ENCODE measurements at places on chromosomes 7 and 10.

DNA sequence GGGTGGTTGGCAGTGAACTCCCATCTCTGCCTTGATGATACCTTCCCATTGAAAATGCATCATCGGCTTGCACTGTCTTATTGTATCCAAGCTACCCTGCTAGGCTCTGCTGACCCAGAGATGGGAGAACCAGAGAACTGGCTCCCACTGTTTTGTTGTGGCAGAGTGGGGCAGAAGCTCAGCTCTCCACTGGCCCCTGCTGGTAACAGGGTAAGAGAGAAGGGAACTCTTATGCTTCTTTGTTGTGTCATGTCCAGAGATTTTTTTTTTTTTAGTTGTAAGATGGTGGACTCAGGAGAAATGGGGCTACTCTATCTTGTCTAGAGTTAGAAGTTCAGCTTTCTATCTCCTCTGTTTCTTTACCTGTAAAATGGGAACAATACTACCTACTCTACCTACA is 100.5 kb upstream of the SDK1 start:
- DNase-seq, result no peak

- DNase-seq, result no peak
Observed at GRCh38 chr10:34252111-34252510, 563.0 kb downstream of the PARD3 start.

DNA sequence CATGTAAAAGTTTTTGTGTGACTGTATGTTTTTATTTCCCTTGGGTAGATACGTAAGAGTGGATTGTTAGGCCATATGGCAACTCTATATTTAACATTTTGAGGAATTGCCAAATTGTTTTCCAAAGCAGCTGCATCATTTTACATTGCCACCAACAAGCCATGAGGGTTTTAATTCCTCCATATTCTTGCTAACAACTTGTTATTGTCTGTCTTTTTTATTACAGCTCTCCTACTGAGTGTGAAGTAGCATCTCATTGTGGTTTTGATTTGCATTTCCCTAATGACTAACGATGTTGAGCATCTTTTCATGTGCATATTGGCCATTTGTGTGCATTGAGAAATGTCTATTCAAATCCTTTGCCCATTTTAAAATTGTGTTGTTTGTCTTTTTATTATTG is 94.9 kb downstream of the CARD11 start:
- no peak for DNase-seq

GRCh38 chr7:115059321-115059720 is 137.4 kb downstream of the MDFIC start:
- DNase-seq, result no peak

- no peak for DNase-seq
Observed at GRCh38 chr10:129253161-129253864, 213.7 kb upstream of the MGMT start.

- DNase-seq, result no peak
Observed at GRCh38 chr10:24898501-24898900, 53.9 kb downstream of the PRTFDC1 start.

DNA sequence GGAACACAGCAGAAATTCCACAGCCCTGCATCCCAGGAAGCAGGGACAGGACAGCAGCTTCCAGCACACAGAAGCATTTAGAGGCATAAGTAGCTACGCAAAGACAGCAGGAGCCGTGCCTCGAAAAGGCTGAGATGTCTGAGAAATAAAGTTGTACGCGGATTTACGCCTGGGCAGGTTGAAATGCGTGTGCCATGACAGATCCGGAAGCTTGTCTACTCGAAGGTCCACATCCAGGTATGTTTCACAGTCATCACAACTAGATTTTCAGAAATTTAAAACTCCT is 26.1 kb downstream of the DIP2C start:
- DNase-seq, result no peak

GRCh38 chr10:77264107-77264506 is 373.5 kb downstream of the KCNMA1 start:
- DNase-seq, result no peak

DNA sequence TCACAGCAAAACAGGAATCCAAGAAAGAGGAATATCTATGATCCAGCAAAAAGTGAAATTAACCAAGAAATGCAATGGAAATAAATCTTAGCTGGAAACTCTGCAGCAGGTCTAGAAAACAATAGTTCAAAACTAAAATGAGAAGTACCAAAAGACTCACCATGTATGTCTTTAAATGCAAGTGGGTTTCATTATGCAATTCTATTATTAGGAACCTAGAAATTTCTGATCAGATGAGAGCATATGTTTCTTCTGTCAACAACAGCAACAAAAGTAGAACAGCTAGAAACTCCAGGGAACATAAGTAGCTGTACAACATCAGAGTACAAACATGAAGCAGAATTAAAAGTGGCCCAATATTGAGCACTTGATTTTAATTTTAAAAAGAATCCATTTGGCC is 304.0 kb downstream of the ARHGAP12 start:
- DNase-seq, result no peak

DNA sequence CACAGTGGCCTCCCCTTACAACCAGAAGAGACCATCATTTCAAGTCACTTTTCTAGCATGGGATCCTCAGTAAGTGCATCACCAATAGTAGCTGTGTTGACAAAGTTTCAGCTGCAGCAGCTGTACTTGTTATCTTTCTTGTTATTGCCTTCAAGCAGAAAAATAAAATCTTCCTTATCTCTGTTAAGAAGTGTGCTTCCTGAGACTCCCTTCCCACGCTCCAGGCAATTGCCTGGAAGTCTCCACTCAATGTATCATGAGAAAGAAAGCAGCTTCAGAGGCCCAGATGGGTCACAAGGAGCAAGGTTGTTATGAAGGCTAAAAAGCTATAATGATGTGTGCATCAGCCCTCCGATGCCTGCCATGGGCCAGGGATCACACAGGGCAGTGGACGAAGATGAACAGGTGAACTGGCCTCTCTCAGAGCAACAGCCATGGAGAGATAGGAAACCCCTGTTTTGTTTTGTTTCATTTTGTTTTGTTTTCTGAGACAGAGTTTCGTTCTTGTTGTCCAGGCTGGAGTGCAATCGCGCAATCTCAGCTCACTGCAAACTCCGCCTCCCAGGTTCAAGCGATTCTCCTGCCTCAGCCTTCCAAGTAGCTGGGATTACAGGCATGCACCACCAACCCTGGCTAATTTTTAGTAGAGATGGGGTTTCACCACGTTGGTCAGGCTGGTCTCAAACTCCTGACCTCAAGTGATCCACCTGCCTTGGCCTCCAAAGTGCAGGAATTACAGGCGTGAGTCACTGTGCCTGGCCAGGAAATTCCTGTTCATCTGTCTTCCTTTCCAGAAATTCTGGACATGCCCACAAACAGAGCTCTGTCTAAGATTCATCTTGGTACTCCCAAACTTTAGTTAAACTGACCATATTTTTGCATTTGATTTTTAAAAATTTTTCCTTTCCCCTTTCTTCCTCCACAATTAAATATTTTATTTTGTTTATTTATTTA is 340.5 kb downstream of the TNS3 start:
- DNase-seq, result no peak

- no peak for DNase-seq
Observed at GRCh38 chr7:110534241-110534931, 556.5 kb upstream of the LRRN3 start.

DNA sequence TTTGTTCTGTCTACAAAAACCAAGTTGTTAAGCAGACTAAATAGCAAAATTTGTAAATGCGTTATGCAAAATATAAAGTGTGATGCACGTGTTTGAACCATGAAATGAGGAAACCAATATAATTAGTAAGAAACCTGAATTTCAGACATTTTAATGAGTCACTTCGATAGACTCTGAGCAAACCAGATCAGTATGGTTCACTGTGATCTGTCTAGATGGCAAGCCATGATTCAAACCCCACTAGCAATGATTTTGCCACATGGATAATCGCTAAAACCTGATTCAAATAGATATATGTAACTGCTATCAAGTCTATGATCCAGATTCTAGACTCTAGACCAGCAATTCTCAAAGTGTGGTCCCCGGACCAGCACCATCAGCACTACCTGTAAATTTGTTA is 24.8 kb downstream of the ZC3HAV1 start:
- DNase-seq, result no peak

DNA sequence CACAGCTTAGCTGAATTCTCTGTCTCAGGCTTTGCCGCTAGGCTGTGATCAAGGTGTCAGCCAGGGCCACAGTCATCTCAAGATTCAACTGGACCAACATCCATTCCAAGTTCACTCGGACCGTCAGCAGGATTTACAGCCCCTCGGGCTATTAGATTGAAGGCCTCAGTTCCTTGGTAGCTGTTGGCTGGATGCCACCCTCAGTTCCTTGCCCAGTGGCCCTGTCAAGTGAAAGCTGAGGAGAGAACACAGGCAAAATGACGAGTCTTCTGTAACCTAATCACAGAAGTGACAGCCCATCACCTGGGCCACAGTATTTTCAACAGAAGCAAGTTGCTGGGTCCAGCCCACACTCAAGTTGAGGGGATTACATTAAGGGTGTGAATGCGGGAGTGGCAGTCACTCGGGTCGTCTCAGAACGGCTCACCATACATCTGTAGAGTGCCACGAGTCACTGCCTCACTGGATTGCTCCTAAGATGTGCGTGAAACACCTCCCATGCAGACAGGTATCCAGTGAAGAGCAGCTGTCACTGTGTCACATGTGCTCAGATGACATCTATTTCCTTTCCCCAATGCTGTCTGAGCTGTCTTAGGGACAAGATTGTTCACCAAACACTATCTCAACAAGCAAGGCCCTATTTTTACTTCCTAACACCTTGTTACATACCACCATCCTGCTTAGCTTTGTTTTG is 78.9 kb upstream of the PRLHR start:
- DNase-seq, result no peak

GRCh38 chr10:88194041-88194887 is 330.8 kb downstream of the PTEN start:
- DNase-seq, result no peak

- DNase-seq, result no peak
Observed at GRCh38 chr7:5303061-5303460, 20.3 kb downstream of the SLC29A4 start.

GRCh38 chr7:47804767-47805545 is 143.3 kb downstream of the PKD1L1 start:
- DNase-seq, result no peak

GRCh38 chr10:99435986-99436638 is 5.7 kb upstream of the GOT1 start:
- no peak for DNase-seq

GRCh38 chr7:93367254-93367653 is 135.1 kb downstream of the VPS50 start:
- no peak for DNase-seq

GRCh38 chr7:15487896-15488295 is 73.9 kb downstream of the AGMO start:
- DNase-seq, result no peak

- no peak for DNase-seq
Observed at GRCh38 chr10:58158806-58159205, 108.9 kb downstream of the IPMK start.

DNA sequence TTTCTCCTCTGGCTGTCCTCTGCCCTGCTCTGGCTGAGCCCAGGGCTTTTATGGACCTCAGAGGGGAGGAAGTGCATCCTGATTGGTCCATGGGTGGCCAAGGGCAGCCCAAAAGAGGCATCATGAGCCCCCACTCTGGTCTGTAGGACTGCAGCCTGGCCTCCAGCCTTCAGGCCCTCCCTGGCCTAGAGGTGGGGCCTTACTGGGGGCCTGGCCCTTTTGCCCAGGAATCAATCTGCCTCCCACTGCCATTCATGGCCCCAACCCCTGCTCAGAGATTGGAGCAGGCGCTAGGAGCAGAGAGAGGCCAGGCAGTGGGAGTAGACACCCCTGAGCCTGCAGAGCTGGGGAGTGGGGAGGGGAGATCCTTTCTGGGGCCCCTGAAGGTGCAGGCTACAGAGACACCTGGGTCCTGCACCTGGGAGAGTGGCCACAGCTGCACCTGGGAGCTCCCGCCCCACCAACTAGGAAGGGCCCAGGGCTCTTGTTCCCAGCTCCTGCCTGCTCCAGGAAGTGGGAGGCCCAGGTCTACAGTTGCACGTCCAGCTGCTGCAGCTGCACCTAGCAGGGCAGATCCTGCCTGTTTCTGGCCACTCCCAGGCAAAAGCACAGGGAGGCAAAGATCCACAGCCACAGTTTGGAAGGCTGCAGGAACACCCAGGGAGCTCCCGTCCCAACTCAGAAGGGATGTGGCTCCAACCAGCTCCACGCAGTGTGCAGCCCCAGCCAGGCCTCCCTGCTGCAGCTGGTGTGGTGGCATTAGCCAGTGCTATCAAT is 6.4 kb upstream of the DYNC2I1 start:
- DNase-seq, result no peak

DNA sequence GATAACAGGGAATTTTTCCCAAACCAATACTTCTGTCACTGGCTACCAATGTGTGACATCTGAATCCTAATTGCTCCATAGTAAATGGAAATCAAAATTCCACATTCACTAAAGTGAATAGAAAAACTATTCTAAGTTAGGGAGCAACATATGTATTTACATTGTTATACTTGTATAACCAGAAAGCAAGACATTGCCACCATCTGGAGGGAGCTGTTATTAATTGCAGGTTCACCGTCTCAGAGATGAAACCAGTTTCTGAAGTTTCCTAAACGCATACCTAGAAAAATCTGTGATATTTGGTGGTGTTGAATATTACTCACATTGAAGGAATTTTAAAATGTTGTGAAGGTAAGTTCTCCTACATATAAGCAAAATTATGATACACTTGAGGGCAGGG is 390.1 kb downstream of the NXPH1 start:
- no peak for DNase-seq

- DNase-seq, result no peak
Observed at GRCh38 chr10:14349081-14349480, 18.4 kb upstream of the FRMD4A start.

GRCh38 chr7:978049-978346 is 2.6 kb upstream of the COX19 start:
- DNase-seq, result no peak

GRCh38 chr7:132560105-132560504 is 16.2 kb downstream of the PLXNA4 start:
- no peak for DNase-seq

GRCh38 chr7:55043691-55044370 is 25.0 kb downstream of the EGFR start:
- no peak for DNase-seq

DNA sequence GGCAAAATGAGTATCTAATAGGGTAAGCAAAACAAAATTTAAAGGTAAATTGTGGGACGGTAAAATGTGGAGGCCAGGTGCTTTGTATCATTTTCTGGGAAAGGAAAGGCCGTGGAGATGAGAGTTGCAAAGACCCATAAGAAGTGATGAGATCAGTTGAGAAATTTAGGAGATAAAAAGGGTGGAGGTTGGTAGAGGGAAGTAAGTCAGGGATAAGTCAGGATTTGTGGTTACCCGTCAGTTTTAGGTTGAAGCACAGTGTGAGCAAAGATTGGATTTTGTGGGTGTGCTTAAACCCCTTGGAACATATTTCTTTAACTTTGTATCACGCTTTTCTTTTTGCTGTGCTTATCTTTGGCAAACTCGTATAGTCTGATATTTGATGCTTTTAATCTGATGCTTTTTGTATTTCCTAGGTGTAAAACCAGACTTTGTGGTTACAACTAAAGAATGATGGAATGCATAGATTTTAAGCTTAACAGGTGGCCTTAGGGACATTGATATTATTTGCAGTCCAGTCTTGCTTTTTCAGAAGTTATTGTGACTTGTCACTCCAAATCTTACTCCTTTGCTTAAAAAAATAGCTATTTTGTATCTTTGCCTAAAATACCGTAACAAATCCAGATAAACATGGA is 1.2 kb downstream of the BTRC start:
- no peak for DNase-seq

All from activated gamma-delta T cell (primary cell).